CD4-positive, alpha-beta memory T cell (primary cell): ENCODE measurements at places on chromosomes 3 and 15.

DNA sequence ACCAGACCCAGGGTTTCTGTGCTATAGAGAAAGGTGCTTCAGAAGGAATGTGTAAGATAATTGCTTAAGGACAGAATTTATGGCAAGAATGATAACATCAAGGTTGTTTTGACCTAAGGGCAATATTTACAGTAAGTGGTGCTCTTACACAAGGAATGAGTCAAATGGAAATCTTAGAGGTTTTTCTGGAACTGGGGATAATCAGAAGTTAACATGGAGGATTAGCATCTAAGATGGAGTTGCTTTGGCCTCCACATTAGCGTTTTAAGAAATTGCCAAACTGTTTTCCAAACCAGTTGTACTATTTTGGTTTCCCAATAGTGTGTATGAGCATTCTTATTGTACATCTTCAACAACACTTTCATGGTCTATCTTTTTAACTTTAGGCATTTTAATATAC is 3.1 kb downstream of the WDR93 start:
- no peaks in the 10 kb centered on the region for H3K27me3 ChIP-seq
- no peak overlapping the region for H3K4me3 ChIP-seq
- H3K4me1 ChIP-seq: peaks cover 8% of the 10 kb centered on the region

DNA sequence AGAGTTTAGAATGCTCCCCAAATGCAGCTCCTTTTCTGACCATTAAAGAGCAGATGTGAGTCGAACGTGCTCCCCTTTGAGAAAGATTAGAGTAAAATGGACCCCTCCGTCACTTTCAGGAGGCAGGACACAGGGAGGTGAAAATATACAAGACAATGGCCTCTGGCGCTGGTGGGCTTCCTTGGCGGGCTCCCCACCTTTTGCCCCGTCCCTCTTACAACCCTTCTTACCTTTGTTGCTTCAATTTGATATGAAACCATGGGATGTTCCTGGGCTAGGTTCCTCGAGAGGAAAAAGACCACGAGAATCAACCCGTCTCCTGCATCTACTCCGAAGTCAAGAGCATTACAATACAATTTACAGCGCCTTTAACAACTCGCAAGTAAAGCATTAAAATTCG is 214.2 kb downstream of the MEIS2 start:
- H3K4me1 ChIP-seq: peaks cover 4% of the 10 kb centered on the region
- H3K4me3 ChIP-seq: no peak overlapping the region
- no peaks in the 10 kb centered on the region for H3K36me3 ChIP-seq
- H3K27ac ChIP-seq: no peak overlapping the region
- DNase-seq: no peak
- peaks cover 52% of the 10 kb centered on the region for H3K27me3 ChIP-seq

- no peaks in the 10 kb centered on the region for H3K4me1 ChIP-seq
- DNase-seq: no peak
- no peaks in the 10 kb centered on the region for H3K27me3 ChIP-seq
These were observed 276.5 kb upstream of the P2RY1 start for GRCh38 chr3:152558386-152558785.

- H3K4me3 ChIP-seq: no peak overlapping the region
- no peaks in the 10 kb centered on the region for H3K4me1 ChIP-seq
- no peaks in the 10 kb centered on the region for H3K36me3 ChIP-seq
These were observed 13.3 kb upstream of the SSUH2 start for GRCh38 chr3:8657804-8658305.

DNA sequence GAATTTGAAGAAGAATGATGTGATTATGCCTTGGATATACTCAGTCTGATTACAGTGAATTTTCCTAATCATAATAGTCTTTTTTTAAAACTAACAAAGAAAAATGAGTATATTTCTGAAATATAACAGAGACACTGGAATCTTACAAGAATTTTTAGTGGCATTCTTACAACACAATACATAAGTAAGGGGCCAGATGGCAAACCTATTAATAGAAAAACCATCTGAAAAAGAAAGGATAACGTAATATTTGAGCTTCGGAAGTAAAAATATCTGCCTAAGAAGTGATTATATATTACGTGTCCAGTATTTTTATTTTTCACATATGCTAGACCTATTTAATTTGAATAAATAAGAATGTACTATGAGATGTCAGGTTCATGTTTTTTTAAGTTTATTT is 452.8 kb downstream of the NAALADL2 start:
- H3K27ac ChIP-seq: no peak overlapping the region
- H3K36me3 ChIP-seq: no peaks in the 10 kb centered on the region
- no peaks in the 10 kb centered on the region for H3K4me1 ChIP-seq
- DNase-seq: no peak
- H3K27me3 ChIP-seq: no peaks in the 10 kb centered on the region

GRCh38 chr3:168383573-168383972 is 287.8 kb upstream of the GOLIM4 start:
- H3K4me3 ChIP-seq: no peak overlapping the region
- H3K4me1 ChIP-seq: no peaks in the 10 kb centered on the region
- no peak overlapping the region for H3K27ac ChIP-seq
- DNase-seq: no peak
- H3K27me3 ChIP-seq: no peaks in the 10 kb centered on the region

- DNase-seq: no peak
- H3K4me3 ChIP-seq: no peak overlapping the region
- no peak overlapping the region for H3K27ac ChIP-seq
- H3K27me3 ChIP-seq: no peaks in the 10 kb centered on the region
These were observed 35.6 kb upstream of the GPR160 start for GRCh38 chr3:170002231-170002630.
